ENCODE measurements at places on chromosomes 5 and 9. TPM values are rescaled to one million over a fixed set of nuclear protein-coding genes. Genes with fewer than 3 reads are reported as not detected.

GRCh38 chr9:127424676-127424999 is 456 bp downstream of the ZNF79 start:
- DNase-seq, result no peak

LIX1 gene
- not detected for total RNA-seq

GPR150 gene
- total RNA-seq, result not detected

DNA sequence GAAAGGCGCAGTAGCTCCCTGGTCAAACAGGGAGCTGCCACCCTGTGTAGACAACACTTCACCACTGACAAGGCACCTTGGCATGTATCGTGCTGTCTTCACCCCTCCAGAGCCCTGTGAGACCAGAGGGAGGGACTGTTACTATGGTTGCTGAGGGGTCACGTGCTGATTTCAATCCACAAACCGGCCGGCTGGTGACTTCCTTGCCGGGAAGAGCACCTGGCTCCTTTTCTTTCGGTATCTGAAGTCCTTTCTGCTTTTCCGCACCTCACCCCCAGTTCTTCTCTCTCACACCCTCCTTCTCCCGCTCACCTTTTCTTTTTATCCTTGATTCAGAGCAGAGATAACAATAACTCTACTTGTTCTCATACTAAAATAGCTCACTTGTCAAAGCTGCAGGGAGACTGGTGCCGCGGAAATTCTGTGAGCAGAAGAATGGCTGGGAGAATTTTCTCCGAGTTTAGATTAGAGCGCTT is 327.2 kb downstream of the ZSWIM6 start:
- DNase-seq, result no peak

MOCS2 gene
- 32.0 TPM for total RNA-seq

IFNK gene
- not detected for total RNA-seq

DNA sequence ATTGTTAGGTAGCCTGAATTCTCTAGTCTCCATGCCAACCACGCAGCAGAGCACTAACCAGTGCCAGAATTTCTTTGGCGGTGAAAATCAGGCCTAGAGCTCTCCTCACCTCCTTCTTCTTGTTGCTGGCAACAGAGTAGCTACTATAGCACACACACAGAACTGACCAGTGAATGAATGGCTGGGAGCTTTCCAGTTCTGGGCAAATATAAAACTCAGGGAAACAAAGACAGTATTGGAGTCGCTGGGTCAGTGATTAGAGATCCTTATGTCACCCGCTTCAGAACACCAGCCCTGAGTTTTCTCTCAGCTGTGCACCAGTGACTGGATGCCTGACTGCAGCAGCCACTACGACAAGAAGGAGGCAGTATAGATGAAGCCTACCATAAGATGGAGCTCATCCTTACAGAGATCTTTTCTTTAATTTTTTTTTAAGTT is 26.9 kb upstream of the FEM1C start:
- no peak for DNase-seq

GRCh38 chr9:107749787-107750444 is 260.3 kb upstream of the KLF4 start:
- peak; percentile 55 for DNase-seq

TMEM252 gene
- not detected for total RNA-seq

DNA sequence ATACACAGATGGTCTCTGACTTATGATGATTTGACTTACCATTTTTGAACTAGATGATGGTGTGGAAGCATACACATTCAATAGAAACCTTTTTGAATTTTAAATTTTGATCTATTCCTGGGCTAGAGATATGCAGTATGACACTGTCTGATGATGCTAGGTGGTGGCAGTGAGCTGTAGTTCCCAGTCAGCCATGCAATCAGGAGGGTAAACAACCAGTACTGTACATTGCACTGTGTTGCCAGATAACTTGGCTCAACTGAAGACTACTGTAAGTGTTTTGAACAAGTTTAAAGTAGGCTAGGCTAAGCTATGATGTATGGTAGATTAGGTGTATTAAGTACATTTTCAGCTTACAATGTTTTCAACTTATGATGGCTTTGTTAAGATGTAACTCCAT is 859.1 kb upstream of the ARRDC3 start:
- no peak for DNase-seq

- no peak for DNase-seq
Measured at GRCh38 chr9:135715056-135715595, 13.1 kb downstream of the KCNT1 start.

DNA sequence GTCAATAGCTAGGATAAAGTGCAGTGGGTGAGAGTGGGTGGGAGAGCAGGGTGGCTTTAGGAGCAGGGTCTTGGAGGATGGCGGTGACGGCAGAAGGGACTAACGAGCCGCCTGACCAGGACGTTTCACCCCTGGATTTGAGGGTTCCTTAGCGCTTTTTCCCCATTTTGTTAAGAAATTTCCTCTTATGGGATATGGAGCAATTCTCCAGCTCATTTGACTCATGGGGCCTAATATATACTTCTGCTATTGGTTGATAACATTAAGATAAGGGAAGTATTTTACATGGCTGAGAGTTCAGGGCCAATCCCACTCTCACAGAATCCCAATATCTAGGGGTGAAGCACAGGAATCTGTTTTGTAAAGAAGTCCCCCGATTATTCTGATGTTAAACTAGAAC is 17.6 kb downstream of the CD180 start:
- DNase-seq, result no peak

- DNase-seq, result peak; percentile 89
Measured at GRCh38 chr5:157290981-157291711, 25.2 kb downstream of the CYFIP2 start.

DNA sequence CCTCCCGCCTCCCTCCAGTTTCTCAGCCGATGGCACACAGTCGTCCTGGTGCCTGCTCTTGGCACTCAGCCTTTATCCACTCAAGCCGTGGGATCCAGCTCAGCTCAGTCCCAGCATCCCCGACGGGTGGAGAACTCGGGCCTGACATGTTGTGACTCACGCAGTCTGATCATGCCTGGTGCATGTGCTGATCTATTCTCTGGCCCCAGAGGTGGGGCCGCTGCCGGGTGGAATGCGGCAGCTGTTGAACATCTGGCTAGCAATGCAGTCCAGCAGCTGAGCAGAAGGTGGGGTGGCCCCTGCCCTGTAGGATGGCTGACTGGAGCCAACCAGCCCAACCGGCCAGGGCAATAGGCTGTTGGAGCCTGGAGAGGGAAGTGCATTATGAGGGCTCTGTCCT is 1.7 kb upstream of the AIF1L start:
- DNase-seq, result no peak

ABLIM3 gene
- total RNA-seq, result 35.2 TPM

DNA sequence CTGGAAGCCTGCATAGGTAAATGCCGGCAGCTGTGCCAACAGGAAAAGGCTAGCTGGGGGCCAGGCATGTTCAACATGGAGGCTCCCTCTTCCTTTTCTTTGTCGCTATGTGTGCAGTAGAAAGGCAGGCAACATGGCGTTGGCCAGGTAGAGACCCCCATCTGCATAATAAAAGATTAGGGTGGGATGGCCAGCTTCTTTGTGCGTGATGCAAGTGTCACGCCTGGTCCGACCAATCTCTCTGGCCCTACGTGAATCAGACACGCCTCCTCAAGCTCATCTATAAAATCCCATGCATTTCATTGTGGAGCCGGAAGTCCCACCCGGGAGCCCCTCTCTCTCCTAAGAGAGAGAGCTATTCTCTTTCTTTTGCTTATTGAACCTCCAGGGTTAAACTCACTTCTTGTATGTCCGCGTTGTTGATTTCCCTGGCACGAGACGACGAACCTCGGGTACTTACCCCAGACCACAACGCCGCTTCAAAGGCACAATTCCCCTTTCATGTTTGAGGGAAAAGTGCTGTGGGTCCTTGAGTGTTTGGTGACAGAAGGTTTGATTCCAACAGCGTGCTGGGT is 25.0 kb upstream of the C5orf47 start:
- DNase-seq, result no peak

- DNase-seq, result no peak
Measured at GRCh38 chr9:20014168-20014567, 225.3 kb upstream of the SLC24A2 start.

DNA sequence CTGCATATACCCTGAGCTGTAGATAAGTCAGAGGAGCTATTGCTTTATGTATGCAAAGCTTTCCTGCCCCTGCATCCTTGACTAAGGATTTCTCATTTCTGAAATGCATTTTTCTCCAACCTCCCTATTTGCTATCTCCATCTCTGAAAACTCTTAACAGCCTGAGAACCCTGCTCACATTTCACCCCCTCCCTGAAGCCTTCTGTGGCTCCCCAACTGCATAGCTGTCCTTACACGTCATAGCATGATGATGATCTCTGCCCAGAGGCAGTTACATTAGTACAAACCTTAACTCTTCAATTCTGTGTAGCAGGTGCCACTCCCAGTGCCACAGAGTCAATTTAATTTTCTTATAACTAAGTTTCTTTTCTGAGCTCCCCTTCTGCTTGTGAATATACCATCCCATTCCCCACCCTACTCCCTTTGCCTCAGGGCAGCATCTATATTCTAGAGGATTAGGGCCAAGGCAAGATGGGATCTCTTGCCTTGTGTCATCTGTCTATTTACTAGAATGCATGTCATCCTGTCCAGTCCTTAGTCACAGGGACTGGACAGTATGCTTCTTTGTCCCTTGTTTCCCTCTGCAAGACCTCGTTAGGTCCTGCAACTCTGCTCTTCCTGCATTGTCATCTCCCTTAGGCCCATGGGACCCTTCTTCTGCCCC is 149.7 kb upstream of the SPRY4 start:
- no peak for DNase-seq

DNA sequence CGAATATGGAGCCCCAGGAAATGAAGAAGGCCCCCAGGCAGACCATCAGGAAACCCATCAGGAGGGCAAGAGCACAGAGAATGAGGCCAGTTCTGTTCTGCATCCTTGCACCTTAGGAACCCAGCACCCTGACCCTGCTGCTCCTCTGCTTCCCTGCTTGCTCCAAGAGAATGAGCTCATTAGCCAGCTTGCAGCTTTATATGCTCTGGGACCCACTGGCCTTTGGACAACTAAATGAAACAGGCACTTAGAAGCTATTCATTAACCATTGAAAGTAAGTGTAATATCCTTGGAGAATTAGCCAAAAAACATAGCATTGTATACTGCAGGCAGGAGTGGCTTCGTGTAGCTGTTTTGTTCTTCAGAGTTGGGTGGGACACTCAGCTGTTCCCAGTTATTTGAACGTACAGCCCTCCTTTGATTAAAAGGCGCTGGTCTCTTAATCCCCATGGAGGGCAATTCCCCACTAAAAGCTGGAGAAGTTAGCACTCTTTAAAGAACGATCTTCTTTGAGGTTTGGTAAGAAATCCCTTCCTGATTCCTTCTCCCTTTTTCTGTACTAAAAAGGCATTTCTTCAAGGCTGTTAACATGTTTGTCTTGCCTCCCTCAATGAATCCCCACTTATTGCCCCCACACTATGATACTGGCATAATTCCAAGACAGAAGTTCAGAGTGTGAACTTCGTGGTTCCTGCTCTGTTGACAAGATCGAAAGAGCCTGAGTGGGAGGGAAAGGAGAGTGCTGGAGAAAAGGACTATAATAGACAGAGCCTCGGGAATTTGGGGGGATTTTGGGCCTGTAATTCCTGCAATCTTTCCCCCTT is at the start of gene TMEM252:
Gene TMEM252, minus strand, starts transcription at position 172 of the 824 bp plus-strand sequence. Its CDS starts 69 bp downstream, at position 103.
- DNase-seq, result no peak

DOCK2 gene
- 2.2 TPM for total RNA-seq

LTC4S gene
- total RNA-seq, result 0.41 TPM

DNA sequence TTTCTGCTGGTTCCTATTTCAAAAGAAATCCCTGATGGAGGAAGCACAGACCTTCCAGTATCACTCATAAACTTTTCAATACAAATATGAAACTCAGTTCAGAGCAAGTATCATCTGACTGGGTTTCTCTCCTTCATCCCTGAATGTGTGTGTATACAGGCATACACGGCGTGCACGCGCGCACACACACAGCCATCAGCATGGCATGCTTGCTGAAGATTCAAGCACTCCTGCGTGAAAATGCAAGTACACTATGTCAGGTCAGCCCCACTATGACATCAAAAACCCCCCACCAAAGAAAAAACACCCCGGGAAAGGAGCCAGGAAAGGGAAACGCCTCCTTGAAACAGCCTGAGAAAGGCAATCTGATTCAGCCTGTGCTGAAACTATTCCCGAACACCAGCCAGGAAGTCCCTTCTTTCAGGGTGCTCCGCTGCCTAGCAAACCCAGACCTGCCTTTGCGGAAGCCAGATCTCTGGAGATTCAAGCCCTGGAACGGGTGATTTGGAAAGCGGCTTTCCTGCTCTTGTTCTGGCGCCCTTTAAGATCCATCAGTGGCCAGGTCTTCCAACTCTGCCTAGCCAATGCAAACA is 831 bp downstream of the KLHL3 start:
- DNase-seq, result no peak

STXBP1 gene
- 23.8 TPM for total RNA-seq

- DNase-seq, result no peak
Measured at GRCh38 chr5:133421394-133421793, 190.9 kb downstream of the FSTL4 start.

DNA sequence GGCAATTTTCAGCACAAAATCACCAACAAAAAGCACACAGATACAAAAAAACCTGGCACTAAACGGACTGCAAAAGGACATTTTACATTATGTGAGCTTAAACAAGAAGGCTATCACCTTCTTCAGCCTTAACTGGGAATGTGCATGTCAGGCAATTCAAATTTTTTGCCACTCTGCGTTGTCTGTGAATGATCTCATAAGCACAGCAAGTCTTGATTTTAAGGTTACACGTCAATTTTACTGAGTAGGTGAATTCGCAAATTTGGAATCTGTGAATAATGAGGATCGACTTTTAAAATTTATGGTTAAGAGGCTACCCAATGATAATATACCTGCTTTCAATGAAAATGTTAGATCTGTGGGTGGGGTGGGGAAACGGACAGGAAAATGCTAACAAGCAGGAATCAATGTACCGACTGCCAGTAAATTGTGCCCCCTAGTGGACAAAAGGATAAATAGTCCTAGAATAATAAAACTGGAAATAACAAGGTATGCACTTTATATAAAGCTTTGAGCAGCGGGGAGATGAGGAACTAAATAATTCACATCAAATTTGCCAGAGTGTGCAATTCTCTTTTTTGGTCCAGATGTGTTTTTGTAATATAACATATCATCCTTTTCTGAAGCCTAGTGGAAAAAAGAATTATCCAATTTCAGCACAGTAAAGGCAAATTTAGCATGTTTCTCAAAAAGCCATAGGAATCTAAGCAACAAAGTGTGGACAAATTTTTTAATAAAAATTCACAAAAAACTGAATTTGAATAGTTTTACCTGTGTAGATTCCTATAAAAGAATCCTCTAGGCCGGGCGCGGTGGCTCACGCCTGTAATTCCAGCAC is 20.5 kb downstream of the EQTN start:
- no peak for DNase-seq
